Natural killer cell (primary cell): ENCODE measurements at places on chromosomes 1 and 21.
A peak's percentile ranks its signal among the peaks of the same experiment; 100 is the strongest.

DNA sequence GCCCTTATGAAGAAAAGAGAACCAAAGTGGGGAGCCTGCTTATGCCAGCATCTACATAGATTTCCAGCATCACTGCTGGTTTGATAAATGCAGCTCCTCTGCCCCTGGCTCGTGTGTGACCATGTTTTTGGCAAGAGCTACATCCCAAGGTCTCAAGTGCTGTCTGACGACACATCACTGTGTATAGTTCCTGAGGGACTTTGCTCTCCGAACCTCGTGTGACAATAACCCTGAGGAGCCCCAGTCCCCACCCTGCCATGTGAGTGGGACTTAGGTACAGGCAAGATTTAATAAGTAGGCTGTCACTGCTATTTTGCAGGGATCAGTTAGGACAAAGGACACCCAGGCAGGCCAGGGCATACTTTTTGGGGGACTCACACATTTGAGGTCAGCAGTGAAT is 28.8 kb upstream of the RERE start:
- DNase-seq: no peak

GRCh38 chr1:99696616-99697015 is 50.7 kb downstream of the PALMD start:
- no peak for DNase-seq

- DNase-seq: no peak
Observed at GRCh38 chr1:76587212-76587611, 280.1 kb upstream of the ST6GALNAC5 start.

DNA sequence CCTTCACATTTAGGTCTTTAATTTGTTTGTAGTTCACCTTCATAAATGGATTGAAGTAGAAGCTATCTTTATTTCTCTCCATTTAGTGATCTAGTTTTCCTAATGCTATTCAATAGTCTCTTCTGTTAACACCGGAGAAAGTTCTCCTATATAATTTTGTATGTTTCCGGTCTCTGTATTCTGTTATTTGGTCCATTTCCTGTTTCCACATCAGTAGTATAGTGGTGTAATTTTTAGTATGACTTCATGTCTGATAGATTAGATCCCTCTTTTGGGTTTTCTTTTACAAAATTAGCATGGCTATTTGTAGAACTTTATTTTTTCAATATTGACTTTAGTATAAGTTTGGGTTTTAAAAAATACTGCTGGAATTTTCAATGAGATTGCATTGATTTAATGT is 41.6 kb upstream of the PKP1 start:
- no peak for DNase-seq

DNA sequence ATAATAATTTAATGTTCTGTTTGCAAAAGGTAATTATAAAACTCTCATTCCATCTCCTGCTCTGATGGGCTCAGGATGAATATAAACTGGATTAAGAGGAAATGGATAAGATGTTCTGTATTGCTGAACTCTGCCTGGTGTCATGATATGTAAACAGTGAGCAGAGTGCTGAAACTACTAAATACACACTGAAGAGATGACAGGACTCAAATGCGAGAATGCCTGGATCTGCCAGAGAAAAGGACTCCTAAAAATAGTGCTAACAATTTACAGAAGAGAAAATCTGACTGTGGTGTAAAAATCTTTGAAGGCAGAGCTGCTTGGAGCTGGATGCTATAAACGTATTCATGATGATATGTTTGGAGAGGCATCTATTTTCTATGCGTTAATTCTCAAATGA is 303.2 kb downstream of the RWDD3 start:
- DNase-seq: no peak

GRCh38 chr1:21924503-21925005 is 12.6 kb downstream of the HSPG2 start:
- DNase-seq: no peak

DNA sequence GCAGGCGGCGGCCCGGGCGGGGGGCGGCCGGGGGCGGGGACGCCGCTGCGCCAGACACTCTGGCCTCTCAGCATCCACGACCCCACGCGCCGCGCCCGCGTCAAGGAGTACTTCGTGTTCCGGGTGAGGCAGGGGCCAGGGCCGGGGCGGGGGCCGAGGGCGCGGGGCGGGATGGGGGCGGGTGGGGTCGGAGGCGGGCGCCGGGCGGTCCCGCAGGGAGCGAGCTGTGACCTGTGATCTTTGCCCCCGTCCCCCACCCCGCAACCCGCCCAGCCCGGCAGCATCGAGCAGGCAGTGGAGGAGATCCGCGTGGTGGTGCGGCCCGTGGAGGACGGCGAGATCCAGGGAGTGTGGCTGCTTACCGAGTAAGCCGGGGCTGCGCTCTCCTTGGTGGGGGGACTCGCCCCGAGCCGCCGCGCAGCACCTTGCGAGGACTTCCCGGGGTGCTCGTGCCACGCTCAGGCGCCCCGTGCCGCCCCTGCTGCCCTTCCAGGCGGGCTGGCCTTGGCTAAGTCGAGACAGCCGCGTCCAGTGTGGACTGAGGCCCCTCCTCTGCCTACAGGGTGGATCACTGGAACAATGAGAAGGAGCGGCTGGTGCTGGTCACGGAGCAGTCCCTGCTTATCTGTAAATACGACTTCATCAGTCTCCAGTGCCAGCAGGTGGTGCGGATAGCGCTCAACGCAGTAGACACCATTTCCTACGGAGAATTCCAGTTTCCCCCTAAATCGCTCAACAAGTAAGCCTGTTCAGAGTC is 514 bp downstream of the TPRG1L start:
- DNase-seq: peak; percentile 31

- no peak for DNase-seq
Observed at GRCh38 chr1:191320062-191320461, 838.2 kb upstream of the RGS18 start.
